ENCODE measurements at places on chromosomes 6 and 20.
A peak's percentile ranks its signal among the peaks of the same experiment; 100 is the strongest.

- DNase-seq = no peak
These were observed 12.2 kb downstream of the TOP1 start for GRCh38 chr20:41040855-41041254.

- no peak for DNase-seq
These were observed 1.3 kb downstream of the VWA7 start for GRCh38 chr6:31775633-31776484.

DNA sequence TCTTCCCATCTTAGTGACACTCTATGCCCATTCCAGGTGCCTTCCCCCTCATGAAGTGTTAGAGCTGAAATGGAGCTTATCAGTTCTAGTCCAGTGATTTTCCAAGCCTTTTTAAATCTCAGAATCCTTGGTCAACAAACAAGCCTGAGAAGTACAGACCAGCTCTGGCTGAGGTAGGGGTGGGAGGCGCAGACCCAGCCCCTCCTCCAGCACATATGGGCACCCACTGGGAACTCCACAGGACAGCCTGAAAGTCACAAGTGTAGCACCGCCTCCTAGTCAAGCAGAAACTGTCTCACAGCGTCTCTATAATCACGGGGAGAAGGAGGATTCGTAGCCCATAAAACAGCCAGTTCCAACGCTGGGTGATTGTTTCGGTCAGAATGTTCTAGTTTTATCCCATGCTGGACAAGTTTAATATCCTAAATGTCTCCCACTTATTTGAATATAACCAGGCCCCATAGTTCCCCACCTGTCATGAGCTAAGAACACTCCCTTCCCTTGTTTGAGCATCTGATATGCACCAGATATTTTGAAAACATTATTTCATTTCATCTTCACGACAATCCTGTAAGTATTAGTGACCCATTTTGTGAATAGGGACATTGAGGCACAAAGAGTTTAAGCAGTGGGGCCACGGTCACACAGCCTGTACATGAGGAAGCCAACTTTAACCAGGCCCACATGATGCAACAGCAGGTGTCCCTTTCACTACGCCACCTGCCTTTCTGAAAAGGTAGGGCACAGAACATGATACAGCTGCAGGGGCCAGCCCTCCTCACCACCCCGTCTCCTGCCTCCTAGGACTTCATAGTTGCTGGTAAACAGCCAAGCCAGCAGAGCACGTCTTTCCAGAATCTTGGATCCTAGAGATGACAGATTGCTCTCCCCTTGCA is 40.1 kb downstream of the TRAF3IP2 start:
- peak; percentile 81 for DNase-seq

DNA sequence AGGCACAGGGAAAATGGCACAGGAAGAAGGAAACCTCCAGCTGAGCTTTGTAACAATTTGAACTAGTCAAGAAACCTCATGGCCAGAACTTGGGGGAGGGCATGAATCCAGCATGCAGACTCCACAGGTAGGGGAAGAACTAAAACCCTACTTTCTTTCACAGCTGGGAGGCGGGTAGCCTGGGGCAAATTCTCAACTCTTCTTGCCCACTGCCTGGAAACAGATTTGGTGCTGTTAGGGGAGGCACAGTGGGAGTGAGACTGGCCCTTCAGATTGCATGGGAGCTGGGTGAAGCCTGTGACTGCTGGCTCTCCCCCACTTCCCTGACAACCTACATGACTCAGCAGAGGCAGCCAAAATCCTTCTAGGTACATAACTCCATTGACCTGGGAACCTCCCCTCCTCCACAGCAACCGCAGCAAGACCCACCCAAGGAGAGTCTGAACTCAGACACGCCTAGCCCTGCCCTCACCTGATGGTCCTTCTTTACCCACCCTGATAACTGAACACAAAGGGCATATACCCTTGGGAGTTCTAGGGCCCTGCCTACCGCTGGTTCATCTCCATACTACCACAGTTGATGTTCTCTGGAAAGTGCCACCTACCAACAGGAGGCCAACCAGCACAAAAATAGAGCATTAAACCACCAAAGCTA is 37.2 kb upstream of the TRIM27 start:
- no peak for DNase-seq

DNA sequence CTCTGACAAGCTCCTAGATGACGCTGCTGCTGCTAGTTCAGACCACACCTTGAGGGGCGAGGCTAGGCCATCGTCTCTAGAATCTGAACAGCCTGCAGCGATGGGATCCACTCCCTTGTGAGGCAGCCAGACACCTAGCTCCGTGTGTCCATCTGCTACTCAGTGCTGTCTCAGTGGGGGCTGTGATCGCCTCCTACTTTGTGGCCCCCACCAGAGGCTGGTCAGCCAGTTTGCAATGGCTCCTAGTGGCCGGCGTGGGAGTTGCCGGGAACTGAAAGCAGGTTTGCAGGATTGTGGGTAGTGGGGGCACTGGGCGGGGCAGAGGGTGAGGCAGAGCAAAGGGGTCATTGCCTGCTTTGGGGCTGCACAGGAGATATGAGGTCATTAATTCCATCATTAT is 2.8 kb downstream of the CCN5 start:
- DNase-seq = no peak

DNA sequence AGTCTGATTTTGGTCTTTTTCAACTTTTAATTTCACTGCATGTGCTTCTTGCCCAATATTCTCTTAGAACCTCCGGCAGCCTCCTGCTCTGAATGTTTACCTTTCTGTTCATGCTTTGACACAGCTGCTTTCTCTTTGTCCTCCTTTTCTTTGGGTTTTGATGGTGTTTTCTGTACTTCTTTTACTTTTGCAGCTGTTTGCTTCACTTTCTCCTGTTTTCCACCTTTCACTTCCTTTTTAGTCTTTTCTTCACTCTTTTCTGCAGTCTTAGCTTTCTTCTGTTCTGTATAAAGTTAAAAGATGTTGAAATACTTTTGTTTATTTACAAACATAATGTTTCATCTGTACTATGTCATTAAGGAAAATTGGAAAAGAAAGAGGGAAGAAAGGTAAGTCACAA is 133.1 kb downstream of the TRDN start:
- DNase-seq = peak; percentile 18

DNA sequence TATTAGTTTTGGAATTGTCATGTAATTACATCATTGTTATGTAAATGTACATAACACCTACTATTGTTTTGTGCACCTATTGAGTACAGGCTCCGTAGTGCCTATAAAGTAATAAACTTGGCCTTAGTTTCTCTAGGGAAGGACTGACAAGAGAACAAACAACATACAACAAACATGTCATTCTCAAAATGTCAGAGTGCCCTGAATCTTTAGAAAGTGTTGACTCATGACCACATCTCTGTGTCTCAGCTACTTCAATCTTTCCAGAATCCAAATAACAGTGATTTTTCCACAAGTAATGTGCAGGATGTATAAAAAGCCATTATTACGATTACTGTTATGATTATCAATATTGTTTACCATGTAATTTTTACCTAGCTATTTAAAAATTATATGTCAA is 17.2 kb downstream of the LAMP5 start:
- DNase-seq = no peak

GRCh38 chr6:127348028-127348661 is 4.7 kb upstream of the ECHDC1 start:
- no peak for DNase-seq

GRCh38 chr6:124924333-124924759 is 37.9 kb upstream of the RNF217 start:
- DNase-seq = no peak

GRCh38 chr6:43271103-43271815 is 26.8 kb upstream of the SLC22A7 start:
- DNase-seq = no peak

DNA sequence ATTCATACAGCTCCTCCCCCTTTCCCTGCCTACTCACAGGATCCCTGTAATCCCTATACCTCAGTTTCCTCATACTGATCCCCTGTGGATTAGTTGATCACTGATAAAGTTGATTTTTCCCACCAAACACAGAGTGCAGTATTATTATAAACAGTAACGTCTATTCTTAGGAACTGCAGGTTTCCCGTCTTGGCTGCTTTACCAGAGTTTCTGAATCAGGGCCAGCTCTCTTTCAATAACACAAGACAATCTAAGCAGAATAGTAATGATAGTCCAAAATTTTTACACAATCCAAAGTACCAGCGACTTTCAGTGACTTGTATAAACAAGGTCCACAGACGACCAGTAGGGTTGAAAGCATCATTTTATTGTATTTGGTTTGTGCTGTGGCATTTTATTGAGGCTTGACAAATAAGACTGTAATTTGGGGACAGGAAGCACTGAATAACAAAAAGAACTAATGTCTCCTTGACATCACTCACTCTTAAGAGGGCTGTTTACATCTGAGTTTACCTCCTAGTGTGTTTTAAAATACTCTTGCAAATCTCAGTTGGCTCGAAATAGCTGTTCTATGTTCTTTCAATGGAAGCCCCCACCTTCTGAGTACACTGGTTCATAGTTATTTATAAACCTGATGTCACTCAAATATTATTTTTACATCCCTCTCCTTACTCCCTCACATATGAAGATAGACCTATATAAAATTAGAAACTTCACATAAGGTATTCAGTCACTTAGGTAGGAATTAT is 6.1 kb upstream of the JARID2 start:
- no peak for DNase-seq

DNA sequence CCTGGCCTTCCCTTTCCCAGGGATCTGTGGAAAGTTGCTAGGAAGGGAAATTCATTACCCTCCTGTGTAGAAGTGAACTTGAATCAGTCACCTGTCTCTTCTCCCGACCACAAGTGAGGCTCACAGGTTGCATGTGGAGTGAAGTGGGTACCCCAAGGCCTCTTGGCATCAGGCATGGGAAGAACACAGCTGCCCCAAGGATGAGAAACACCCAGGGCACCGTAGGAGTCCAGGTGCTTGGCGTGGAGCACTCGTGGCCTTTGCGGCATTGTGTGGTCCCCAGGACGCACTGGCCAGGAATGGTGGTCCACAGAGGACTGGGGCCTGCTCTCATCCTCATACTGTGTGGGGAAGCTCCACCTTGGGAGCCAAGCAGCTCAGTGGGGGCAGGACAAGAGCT is 47.5 kb upstream of the VSX1 start:
- no peak for DNase-seq

DNA sequence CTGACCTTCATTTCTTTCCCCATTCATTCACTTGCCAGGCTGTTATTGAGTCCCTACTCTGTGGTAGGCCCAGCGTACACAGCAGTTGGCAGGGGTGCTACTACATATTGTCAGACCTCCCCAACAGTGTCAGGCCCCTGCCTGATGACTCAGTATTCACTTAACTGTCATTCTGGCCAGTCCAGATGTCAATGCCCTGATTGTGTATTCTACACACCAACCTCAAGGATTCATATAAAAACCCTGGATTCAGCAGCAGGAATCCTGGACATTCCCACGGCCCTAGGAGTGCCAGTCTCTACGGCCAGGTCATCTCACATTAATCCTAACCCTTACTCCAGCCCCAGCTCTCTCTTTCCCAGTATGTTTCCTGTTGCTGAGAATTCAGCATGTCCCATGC is 151.5 kb downstream of the TASP1 start:
- DNase-seq = no peak

GRCh38 chr6:160912411-160912810 is 79.2 kb upstream of the MAP3K4 start:
- no peak for DNase-seq

GRCh38 chr6:137715589-137716045 is 151.4 kb upstream of the TNFAIP3 start:
- DNase-seq = no peak

- no peak for DNase-seq
These were observed 48.8 kb downstream of the KIZ start for GRCh38 chr20:21174516-21175239.

DNA sequence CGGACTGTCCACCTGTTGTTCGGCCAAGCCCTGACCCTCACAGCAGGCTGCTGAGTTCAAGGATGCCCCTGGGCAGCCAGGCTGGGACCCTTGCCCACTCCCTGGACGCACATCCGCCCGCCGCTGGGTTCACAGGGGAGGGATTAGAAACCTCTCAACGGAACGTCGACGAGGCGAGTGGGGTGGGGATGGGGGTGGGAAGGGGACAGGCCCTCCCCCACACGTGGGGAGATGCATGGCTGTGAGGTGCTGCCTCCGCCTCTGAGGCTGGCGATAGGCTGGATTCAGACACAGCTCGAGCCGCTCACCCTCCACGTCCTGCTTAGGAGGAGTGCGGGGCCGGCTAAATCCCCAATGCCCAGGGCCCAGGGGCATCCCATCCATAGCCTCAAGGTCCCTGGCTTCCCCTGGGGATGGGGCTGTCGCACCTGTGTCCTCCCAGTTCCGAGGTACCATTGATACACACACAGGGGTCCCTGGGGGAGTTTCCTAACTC is 90.6 kb upstream of the BHLHE23 start:
- DNase-seq = no peak

GRCh38 chr6:42141603-42142117 is 760 bp downstream of the C6orf132 start:
- no peak for DNase-seq

DNA sequence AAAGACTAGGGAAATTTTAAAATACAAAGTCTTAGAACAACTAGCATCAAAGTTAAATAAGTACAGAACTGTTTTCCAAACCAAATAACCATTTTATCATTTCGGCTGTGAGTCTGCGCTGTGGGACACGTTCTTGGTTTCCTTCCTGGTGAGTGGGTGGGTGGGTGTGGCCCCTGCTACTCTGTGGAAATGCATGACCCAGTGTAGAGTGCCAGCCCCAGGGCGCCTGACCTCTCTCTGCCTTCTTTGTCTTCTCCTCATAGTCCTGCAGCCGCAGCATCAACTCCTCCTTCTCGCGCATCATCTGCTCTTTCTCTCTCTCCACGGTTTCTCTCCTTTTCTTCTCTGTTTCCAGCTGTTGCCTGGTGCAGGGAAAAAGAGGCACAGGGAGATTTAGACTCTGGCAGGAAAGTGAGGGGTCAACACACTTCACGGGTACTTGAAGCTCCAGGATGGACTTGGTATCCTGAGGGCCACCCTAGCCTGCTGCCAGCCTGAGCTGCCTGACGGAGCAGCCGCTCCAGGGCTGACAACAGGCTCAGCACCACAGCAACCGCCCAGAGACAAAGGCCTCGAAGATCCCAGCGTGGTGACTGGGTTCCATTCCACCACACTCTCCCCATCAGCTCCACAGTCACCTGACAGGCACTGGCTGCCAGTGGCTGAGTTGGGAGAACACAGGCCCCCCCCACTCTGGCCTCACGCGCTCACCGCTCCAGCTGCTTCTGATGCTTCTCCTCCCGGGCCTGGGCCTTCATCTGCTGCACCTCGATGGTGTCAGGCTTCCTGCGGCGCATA is 48.4 kb downstream of the EZR start:
- no peak for DNase-seq

DNA sequence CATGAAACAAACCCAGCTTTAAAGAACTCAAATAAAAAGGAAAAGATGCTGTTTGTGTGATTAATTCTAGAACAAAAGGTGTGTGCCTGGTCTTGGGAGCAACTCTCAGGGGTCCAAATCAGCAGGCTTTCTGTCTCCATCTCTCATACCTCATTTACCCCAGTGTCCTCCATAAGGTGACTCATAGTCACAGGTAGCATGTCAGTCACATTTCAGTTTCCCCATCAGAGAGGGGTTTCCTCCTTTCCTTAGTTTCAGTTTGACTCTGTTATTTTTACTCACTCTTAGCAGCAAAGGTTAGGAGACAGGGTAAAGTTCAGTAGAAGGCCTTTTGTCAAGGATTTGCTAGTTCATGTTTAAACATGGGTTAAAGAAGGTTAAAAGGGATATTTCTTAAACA is 46.2 kb downstream of the OGFRL1 start:
- no peak for DNase-seq
